ENCODE measurements at places on chromosomes 2 and 18.

DNA sequence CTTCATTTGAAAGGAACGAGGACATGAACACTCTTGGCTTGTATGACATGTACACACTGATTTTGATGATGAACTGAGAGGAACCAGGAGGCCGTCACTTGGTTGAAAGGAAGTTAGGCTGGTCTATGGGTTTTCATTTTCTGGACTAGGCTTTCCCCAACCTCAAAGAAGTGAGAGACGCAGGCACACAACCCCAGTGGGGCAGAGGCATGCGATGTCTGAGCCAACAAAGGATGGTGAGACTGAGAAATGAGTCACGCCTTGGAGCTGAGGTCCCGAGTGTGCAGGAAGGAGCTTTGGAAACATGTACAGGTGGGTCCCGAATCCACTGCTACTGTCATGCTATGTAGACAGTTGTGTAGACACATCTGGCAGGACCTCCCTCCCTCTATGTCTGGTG, 24.1 kb downstream of the SIGLEC15 start:
- no peak for DNase-seq

DNA sequence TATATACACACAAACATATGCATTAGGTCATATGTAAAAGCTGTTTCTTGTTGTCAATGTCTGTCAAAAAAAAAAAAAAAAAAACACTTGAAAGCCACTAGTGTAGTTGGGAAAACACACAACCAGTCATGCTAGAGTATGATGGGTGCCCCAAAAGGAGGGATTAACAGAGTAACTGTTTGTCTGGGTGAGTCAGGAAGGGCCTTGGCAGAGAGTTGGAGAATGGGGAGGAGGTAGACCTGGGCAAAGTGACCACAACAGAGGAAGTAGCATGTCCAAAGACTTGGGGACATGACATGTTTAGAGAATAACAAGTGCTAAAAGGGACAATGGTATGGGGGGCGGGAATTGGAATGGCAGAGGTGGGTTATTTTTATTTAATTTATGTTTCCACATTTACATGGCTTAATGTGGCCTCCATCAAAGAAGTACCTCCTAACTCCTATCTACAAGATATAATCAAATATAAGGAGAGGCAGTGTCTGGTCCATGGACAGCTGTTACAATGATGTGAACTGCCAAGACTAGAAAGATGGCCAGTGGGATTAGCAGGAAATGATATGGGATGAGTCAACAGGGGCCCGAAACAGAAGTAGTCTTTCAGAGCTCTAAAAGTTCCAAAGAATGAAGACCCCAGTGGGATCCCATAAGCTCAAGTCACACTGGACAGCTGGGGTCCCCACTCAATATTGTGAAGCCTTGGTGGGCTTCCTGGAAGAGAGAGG, 99.9 kb upstream of the ZFP36L2 start:
- no peak for DNase-seq

- DNase-seq, result peak; percentile 57
Measured at GRCh38 chr2:161956738-161957137, 117.3 kb downstream of the DPP4 start.

DNA sequence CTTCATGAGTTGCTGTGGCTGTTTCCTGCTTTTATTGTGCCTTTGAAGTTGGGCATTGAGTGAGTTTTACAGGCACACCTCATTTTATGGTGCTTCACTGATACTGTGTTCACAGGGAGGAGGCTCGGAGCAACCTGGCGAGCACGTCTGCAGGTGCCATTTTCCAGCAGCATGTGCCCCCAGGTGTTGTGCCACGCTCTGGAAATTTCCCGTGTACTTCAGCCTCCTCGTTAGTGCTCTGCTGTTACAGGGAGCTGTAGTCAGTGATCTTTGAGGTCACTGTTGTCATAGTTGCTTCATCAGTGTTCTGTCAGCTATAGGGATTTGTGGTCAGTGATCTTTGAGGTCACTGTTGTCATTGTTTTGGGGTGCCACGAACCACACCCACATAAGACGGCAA, 20.1 kb downstream of the CTDP1 start:
- DNase-seq, result no peak

DNA sequence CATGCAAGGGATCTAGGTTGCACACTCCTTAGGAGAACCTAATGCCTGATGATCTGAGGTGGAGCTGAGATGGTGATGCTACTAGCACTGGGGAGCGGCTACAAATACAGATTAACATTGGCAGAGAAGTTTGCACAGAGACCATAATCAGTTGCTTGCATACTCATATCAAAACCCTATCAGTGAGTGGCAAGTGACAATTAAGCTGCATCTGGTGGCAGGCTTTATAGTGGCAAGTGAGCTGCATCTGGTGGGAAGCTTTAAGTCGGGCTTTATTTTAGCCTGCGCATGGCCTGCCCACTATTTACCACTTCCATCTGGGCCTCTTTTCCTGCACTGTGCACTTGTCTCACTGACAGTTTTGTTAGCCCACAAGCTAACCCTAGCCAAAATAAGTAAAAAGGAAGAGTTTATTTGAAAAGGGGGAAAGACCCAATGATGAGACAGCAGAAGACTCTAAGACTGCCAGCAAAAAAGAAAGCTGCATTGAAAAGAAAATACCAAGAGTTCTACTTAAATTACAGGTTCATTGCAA, 140.9 kb upstream of the B3GNT2 start:
- DNase-seq, result peak; percentile 27

GRCh38 chr2:17646838-17647701, 106.5 kb downstream of the SMC6 start:
- no peak for DNase-seq

- DNase-seq, result peak; percentile 46
Measured at GRCh38 chr2:201263779-201264178, 3.4 kb downstream of the CASP8 start.

- peak; percentile 57 for DNase-seq
Measured at GRCh38 chr2:15636972-15637785, 45.5 kb downstream of the DDX1 start.

DNA sequence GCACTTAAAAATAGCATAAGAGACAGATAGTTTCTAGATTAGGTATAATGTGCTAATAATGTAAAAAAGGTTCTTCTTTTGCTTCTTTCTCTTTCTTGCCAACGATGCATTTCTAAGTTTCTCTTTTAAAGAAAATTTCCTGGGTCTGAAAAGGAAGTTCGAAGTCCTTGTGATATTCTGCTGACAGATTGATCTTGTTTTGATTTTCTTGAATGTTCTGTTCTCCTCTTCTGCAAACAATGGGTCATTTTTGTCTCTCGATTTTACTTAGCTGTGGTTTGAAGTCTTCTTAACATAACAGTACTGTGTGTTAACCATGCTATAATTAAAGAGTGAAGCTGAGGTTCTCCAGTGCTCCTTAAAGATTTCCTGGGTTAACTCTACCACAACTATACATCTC, 61.1 kb upstream of the ACYP2 start:
- DNase-seq, result peak; percentile 79

DNA sequence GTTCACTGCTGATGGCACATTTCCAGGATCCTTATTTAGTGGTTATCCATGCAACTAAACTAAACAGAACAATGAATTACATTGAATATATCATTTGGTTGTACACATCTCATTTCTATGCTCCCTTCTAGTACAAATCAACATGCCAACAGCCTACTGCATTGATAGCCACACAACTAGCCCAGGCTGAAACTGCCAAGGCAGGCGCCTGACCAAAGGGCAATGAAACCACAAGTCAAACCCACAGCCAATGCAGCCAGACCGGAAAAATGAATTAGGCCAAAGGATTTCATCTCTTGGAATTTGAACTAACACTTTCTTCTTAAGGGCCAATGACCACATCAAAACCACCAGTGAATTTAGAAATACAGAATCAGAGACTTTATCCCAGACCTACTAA, 196.4 kb downstream of the NOL4 start:
- DNase-seq, result no peak

GRCh38 chr18:13308369-13308768, 89.8 kb downstream of the LDLRAD4 start:
- DNase-seq, result peak; percentile 45

DNA sequence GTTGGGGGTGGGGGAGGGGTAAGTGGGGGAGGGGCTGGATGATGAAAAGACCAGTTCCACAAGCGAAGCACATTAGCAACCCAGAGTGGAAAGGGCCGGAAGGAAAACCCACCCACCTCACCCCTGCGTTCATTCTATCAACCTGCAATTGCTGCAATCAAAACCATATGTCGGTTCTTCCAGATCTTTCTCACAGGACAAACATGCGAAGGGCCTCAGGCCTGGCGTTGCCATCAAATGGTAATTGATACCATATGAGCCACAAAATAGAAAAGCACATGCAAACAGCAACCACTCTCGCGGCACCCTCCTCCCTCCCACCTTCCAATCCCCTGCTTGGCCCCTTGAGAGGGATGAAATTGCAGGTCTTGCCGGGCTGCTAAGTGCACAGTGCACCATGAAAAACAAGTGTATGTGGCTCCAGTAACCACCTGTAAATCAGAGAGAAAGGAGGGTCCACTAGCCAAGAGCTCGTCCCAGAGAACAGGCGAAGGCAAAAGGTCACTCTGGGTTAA, 287.5 kb downstream of the TCF4 start:
- no peak for DNase-seq

DNA sequence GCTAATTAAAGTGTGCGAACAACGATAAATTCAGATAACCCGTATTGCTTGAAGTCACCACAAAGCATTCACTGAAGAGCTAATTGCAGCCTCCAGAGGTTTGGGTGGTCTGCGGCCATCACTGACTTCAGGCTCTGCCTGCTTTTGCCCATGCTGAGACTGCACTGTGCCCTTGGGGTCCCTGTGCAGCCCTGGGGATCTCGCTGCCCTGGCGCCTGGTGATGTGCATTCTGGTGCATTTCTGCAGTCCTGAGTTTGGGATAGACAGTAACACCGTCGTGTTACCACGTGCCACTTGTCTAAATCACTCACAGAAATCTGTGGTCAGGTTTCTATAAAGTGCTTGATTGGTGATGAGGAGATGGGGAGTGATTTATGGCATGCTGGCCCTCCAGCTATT, 27.6 kb downstream of the LDLRAD4 start:
- no peak for DNase-seq

DNA sequence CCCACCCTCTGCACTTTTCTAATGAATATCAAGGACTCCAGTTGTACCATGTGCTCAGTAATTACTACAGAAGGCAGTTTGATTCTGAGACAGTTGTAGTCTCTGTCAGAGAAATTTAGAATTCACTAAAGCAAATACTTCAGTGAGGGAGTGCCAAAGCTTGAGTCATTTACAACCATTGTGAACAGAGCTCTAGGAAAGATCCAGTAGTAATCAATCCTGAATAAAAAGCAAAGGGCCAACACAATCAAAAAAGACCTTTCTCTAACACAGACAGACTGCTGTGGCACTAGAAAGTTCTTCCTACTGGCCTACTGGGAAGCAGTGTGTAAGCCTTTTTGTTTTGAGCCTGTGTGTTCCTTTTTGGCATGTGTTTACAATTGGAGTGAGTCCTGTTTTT, 135.6 kb upstream of the UNC80 start:
- no peak for DNase-seq

DNA sequence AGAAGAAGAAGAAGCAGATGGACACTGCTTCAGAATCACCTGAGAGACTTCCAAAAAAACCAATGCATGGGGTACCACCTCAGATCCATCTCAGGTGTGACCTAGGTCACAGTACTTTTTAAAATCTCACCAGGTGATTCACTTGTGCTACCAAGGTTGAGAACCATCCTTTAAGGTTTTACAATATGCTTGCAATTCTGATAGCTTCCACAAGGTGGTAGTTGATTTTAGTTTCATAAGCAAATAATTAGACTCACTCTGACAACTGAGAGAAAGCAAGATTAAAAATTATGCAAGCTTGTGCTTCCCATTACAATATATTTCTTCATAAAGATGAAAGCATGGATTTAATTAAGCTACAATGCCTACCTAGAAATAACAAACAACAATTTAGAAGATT, 355.1 kb downstream of the EN1 start:
- DNase-seq, result peak; percentile 11

DNA sequence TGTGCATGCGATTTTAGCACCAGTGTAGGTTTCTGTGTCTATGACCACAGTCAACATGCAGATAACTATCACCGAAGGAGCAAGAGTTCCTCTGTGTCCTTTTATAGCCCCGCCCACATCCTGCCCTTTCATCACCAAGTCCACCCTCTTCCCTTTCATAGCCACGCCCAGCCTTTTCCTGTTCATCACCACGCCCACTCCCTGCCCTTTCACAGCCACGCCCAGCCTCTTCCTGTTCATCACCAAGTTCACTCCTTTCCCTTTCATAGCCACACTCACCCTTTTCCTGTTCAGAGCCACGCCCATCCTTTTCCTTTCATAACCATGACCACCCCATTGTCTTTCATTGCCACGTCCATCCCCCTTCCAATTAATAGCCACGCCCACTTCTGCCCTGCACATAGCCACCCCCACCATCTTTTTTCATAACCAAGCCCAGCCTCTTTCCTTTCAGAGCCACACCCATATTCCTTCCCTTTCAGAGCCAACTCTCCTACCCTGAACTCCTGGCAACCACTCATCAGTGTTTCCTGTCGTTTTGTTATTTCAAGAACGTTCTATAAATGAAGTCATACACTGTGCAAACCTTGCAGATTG, 273.9 kb downstream of the MYT1L start:
- DNase-seq, result peak; percentile 78

DNA sequence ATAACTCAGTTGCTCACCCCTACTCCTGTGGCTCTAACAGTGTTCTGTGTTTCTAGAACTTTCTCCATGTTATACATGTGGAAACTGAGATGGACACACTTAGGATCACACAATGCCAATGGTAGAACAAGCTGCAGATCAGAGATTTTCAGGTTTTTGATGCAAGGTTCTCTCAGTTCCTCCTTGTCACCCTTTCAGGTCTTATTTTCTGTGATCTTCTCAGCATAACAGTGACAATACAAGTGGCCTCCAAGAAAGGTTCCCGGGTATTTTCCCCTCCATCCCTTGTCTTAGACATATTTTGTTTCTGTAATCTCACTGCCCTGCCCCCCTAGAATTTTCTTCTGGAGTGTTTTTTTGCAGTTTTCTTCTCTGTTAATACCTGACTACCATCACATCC, 6.2 kb upstream of the MGAT5 start:
- DNase-seq, result no peak

GRCh38 chr2:194203898-194204297, 1453.1 kb upstream of the SLC39A10 start:
- DNase-seq, result no peak

- no peak for DNase-seq
Measured at GRCh38 chr2:47266939-47267710, 112.0 kb upstream of the STPG4 start.

DNA sequence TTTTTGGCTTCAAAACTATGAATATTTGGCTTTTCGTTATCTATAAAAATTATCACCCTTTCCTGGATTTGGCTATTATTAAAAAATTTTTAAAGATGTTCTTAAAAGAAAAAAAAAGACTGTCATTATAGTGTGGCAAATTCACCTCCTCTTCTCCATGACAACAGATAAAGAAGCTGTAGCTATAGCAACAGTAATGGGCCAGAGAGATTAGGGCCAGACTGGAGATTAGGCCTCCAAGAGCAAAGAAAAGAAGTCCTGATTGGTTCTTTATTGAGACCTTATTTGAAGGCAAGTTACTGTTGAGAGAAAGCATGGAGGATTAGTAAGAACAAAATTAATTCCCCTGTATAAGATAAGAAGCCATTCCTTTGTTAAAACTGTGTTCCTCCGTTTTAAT, 812.5 kb downstream of the DCC start:
- no peak for DNase-seq

Data from activated CD4-positive, alpha-beta T cell treated with anti-CD3 and anti-CD28 coated beads, Interleukin-2, Interleukin-6, amounts not matched to agents 100 ng/mL and 50 ng/mL, durations not matched to agents 16 hours and 8 hours (primary cell).